Fibroblast of gingiva (primary cell): ENCODE measurements at places on chromosomes 5 and 9.
A peak's percentile ranks its signal among the peaks of the same experiment; 100 is the strongest.

GRCh38 chr9:133203506-133204075 lies 5.5 kb downstream of the OBP2B start:
- no peak for DNase-seq

- DNase-seq = no peak
Measured at GRCh38 chr5:167804512-167805220, 486.8 kb upstream of the WWC1 start.

DNA sequence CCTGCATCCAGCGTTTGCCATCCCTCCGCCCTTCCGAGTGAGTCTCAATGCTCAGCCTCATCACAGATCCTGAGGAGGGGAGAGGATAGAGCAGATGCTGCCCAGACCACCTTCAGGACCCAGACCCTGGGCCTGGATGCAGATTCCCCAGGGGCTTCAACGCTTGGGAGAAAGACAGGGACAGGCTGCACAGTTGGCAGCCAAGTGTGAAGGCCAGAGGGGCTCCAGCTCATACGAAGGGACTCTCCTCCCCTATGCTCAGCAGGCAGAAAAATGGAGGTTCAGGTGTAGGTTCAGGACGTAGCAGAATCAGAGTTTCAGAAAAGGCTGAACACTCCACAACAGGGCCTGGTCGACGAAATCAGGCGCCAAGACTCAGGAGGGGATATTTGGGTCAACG lies 378.5 kb upstream of the IRX1 start:
- DNase-seq = no peak

- DNase-seq = no peak
Measured at GRCh38 chr5:149584121-149584520, 2.8 kb downstream of the ARHGEF37 start.

DNA sequence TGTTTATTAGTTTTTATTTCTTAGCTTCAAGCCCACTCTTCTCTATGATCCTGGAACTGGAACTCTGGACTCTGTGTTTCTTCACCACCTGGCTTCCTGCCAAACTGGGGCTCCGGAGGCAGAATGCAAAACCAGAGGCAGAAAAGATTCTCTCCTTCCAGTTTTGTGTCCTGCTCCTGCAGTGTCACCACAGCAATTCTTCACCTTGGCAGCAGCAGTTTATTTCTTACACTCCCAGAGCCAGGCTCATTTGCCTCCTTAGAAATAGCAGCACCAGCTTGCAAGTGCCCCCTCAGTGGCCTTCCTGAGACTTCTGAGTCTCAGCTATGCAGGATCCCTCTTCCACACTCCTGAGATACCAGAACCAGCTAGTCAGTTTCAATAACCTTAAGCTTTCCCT lies 26.7 kb upstream of the CAMK4 start:
- DNase-seq = no peak

DNA sequence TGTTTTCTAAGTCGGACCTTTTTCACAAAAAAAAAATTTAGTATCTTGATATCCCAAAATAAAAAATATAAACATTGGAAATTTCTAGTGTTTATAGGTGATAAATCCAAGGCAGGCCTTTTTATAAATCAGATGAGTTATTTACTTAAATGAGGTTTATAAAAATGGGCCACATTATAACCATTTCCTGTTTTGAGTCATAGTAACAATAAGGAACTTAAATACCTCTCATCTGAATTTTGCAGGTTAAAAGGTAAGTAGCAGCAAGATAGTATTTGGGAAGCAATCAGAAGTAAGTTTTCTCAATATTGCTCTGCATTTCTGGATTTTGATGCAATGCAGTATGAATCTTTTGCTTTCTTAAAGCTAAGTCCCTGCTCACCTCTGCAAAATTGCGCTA lies 3.9 kb downstream of the SPTAN1 start:
- DNase-seq = no peak

DNA sequence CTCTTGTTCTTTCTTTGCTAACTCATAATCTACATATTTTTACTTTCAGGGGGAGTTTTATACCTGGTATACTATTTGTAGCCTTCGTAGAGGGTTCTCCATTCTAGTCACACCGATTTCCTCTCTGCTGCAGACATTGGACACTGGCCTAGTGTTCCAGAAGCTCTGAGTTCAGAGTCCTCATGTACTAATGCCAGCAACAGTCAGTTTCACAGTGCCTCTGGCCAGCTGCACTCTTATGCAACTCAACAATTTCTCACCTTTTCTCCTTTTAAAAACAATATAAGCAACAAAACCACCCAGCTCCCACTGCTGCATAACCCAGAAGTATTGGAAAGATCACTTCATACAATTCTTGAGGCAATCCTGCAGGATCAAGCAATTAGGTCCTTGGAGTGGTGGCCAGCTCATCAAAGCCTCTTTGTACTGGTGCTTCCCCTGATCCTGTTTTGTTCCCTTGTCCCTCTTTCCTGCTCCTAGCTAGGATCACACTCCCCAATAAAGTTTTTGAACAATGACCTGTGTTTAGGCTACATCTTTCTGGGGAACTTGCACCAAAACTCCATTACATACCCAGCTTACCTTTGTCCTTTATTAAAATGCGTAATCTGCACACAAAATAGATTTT lies 98.1 kb upstream of the TUT7 start:
- peak; percentile 5 for DNase-seq

GRCh38 chr5:130724658-130725057 lies 440.4 kb downstream of the HINT1 start:
- no peak for DNase-seq

GRCh38 chr5:159385536-159385935 lies 55.2 kb upstream of the IL12B start:
- DNase-seq = no peak

GRCh38 chr5:144151026-144151425 lies 19.4 kb downstream of the YIPF5 start:
- DNase-seq = no peak

DNA sequence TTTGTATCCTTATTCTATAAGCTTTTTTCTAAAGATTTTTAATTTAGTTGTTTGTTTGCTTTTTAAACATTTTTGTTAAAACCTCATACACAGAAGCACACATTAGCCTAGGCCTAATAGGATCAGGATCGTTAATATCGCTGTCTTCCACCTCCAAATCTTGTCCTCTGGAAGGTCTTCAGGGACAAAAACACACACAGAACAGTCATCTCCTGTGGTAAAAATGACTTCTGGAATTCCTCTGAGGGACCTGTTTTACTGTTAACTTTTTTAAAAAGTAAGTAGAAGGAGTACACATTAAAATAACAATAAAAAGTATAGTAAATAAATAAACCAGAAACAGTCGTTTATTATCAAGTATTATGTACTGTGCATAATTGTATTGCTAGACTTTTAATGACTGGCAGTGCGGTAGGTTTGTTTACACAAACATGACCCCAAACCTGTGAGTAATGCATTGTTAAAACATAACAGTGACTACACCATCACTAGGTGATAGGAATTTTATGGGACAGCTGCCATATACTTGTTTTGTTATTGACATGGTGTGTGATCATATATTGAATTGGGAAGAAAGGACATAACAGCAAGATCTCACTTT lies 109.6 kb downstream of the ZCCHC7 start:
- no peak for DNase-seq

DNA sequence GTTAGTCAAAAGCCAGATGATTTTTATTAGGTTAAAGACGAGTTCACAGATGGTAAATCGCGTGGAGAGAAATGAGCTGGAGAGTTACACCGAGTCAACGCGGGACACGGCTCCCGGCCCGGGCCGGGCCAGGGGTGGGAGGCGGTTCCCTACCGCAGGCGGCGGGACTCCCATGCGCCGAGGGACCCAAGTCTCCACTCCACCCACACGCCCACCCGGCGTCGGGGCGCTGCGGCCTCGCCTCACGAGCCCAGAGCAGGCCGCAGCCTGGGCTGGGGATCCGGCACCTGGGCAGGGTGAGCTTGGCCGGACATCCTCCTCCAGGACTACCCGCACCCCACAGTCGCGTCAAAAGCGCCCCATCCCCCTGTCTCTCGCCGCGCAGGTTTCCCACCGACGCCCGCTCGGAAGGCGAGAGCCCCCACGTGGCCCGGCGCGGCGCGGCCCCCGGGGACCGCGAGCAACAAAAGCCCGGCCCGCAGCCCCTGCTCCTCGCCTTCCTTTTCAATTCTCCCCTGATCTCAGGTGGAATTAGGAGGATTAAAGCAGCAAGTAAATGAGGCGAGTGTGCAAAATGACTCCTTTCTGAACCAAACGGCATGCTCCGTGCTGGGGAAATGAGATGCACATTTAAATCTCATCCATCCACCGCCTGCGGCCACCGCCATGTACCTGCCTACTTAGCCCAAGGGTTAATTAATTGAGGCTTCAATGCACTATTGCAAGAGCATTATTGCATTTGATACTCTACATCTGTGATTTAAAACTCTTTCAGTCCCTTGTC lies 196.5 kb upstream of the TBCA start:
- DNase-seq = no peak

- DNase-seq = no peak
Measured at GRCh38 chr5:83342465-83342864, 129.1 kb upstream of the VCAN start.

GRCh38 chr5:62306896-62307689 lies 1.1 kb downstream of the KIF2A start:
- DNase-seq = peak; percentile 33

GRCh38 chr9:97064176-97064575 lies 25.2 kb upstream of the CTSV start:
- DNase-seq = no peak

DNA sequence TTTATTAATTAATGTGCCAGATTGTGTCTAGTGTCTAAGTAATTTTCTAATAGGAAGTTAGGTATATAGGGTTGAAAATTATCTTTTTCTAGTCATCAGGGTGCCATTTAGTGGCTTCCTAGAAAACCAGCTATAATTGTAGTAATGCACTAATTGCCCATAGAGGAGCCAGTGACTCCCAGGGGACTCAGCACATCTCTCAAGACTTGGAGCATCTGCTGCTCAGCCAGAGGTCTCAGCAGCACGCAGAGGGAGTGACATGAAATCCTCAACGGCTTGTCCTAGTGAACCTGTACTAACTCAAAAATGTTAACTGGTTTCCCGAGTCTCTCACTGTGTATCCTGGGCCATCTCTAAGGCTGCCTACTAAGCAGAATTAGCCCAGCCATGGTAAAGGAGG lies 78.2 kb upstream of the MAN2A1 start:
- DNase-seq = no peak

DNA sequence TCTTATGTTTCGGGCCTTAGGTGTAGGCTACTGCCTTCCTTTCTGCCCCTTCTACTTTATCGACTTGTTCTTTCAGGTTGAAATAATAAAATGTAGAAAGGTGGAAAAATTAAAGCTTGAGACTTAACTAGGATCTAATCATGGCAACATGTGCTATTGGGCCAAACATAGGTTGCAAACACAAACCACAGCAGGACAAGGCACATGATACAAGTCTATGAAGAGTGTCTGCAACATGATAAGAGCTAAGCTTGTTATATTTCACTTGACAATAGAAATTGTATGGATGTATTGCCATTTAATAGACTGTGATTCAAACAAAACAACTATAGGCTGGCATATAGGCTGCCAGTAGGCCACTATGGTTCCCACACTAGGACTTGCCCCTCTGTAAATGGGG lies 1.7 kb upstream of the ERAP2 start:
- DNase-seq = no peak

DNA sequence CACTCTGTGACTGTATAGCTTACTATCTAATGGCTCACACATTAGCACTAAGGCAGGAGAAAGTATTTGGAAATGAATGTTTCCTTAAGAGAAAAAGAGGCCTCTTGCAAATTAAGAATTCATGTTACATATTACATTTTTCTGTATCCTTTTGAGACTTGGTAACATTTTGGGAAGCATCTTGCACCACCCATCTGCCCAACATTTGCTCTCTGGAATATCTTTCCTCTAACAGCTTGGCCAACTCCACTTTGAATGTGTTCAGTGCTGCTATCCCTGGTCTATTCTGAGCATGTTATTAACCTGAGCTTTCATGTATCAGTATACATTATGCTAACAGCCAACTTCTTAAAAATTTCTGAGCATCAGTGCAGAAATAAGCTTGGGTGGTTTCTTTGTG lies 27.2 kb downstream of the MFAP3 start:
- no peak for DNase-seq

GRCh38 chr5:132181011-132181629 lies 46.5 kb downstream of the P4HA2 start:
- DNase-seq = no peak

DNA sequence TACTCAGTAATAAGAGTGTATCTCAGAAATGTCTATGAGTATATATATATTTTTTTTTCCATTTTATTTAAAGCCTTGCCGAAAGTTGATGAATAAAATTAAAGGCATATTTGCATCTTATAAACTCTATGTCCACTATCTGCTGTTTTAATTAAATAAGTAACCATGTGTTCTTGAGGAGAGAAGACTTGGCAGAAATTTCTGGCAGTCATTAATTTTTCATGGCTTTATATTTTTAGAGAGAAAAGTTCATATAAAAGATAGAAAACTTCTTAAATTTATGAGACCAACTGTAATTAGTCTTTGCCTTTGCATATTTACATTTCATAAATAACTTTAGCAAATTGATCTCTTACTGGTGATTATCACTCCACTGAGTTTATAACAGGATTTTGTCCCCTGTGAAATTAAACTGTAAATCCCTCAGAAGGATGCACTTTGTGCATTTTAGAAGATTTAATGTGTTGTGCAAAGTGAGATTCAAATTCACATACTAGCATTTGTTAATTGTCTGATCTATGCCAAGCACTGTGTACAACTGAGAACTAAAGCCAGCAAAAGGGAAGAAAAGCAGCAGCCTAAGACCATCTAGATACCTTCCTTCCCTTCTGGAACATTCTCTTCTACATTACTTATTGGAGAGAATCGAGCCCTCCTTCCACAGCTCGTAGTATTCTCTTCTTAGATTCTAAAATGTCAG lies 108.7 kb downstream of the SNCAIP start:
- DNase-seq = no peak

GRCh38 chr5:103101079-103101750 lies 18.7 kb downstream of the GIN1 start:
- no peak for DNase-seq

GRCh38 chr5:141858079-141858765 lies 20.0 kb downstream of the PCDH1 start:
- DNase-seq = no peak

- no peak for DNase-seq
Measured at GRCh38 chr9:68979538-68980314, 34.2 kb downstream of the PRKACG start.

DNA sequence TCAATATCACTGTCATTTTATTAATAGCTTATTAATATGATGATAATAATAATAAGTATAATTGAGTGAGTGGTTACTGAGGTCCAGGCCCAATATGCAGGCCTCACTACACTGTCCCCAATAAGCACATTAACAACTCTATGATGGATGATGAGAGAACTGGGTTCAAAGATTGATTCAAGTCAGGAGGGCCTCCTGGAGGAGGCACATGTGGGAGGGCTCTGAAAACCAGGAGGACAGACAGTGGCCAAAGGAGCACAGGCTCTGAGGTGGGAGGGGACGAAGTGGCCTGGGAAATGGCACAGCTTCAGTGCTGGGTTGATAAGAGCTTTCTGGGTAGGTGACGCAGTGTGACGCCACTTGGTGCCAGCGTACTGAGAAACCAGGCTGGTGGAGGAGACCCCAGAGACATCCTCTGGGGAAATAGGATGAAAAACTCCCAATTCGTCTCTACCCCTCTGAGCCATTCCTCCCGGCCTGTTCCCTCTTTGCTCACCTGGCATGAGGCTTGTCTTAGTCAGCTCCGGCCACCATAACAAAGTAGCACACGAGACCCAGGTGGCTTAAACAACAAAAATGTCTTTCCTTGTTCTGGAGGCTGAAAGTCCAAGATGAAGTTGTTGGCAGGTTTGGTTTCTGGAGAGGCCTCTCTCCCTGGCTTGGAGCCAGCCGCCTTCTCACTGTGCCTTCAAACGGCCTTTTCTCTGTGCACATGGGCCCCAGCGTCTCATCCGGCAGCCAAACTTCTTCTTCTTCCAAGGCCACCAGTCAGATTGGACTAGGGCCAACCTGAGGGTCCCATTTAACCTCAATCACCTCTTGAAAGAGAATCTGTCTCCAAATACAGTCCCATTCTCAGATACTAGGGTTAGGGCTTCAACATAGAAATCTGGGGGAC lies 31.6 kb downstream of the NTNG2 start:
- no peak for DNase-seq
